ENCODE measurements at places on chromosomes 7 and 10.

GRCh38 chr7:132569884-132570614 is 6.2 kb downstream of the PLXNA4 start:
- DNase-seq, result peak; percentile 19

DNA sequence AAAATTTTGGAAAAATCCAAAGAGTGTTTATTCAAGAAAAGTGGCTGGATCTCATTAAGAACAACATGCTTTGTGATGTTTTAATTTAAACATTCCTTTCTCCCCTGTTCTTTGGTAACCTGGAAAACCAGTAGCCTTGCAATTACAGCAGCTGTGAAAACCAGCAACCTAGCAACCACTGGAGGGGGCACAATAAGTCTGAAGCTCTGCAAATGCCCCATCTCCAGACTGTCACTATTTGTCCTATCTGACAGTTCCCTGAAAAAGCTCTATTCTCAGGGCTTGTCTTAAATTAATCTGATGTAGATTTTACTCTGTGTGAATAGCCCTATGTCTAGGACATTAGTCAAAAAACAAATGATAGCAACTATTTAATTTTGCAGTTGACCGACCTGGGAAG is 137.6 kb upstream of the THSD7A start:
- no peak for DNase-seq

DNA sequence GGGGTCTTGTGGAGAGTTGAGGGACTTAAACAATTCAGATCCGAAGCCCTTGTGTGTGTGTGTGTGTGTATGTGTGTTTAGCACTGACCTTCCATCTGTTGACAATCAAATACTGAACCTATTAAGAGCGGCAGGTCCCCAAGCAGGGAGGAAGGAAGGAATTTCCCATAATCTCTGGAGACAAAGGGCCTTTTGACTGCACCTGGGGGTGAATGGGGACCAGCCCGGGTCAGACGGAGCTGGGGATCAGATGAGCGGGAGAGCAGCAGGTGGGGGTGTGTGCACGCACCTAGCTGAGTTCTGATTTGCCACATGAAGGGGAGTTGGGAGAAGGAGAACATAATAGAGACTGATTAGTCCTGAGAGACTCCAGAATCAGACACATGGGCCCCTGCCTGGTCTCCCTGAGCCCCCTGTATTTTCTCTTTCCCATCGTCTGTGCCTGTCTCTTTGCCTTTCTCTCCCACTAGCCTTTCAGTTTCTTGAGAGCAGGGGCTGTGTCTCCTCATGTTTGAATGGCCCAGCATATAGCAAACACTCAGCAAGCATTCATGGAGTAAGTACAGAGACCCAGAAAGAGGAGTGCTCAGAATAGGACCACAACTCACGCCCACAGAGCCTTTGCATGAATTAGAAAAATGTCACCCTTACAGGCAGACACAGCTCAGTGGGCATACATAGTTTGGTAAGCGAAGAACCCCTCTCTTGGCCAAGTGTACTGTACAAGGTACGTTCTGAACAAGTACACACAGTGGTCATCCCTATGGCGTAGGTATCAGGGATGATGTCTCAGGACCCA is 288.3 kb upstream of the HABP2 start:
- DNase-seq, result no peak

DNA sequence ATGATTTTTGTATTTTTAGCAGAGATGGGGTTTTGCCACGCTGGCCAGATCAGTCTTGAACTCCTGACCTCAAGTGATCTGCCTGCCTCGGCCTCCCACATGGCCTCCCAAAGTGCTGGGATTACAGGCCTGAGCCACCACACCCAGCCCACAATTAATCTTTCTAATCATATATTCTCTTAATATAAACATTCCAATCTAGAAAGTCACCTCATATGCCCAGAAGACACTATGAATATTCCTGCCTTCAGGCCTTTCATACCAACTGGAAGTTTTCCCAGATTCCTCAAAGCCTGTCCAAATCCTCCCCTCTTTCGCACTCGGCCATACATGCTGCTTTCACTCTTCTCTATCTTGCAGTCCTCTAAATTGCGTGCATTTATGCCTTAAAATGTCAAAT is 32.6 kb downstream of the PDZD8 start:
- DNase-seq, result peak; percentile 88

DNA sequence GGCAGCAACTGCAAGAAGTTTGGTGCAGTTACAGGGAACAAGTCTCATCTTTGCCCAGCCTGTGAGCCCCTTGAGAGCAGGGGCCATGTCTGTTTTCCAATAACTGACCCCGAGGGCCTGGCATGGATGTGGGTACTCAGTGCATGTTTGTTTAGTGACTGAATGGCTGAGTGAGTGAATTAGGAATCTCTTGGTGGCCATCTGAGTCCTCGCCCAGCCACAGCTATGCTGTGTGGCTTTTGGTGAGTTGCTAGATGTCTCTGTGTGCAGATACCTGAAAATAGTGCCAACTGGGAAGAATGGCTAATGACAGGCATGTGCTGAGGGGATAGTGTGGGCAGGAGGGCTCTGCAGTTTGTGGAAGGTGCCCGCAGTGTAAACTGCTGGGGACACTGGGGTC is 54.4 kb upstream of the PCBD1 start:
- no peak for DNase-seq

DNA sequence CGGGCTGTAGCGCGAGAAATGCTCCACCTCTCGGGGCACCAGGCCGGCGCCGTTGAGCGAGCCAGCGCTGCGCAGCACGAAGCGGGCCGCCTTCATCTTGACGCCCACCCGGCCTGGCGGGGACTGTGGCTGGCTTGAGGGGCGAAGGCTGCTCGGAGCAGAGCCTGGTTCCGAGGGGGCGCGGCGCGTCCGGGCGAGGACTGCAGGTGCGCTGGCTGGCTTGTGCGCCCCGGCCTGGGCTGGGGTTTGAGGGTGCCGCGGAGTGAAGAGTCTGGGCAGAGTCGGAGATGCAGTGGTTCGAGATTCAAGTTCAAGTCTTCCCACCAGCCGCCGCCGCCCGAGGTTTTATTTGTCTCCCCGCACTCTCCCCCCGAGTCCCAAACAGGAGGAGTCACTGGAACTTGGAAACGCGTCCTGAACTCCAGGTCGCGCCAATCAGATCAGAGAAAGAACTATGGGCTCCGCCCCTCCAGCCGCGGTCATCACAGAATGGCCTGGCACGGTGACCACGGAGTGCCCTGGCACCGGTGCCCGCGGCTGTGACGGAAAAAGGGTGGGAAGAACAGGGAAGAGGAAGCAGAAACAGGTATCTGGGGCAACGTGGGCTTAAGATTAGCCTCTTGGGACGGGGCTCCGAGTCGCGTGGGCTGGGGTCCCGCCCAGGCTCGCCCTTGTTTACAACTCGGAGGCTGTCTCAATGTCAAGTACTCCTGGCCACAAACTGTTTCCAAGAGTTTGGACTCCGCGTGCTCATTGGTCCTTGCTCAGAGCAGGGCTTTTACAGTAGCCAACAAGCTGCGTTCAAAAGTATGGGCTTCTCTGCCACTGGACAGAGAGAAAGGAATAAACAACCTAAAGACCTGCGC is at the start of gene PDK4:
PDK4 (minus strand) TSS at position 319 of the 866 bp plus-strand sequence; CDS start at position 96, 223 bp downstream.
- peak; percentile 91 for DNase-seq

DNA sequence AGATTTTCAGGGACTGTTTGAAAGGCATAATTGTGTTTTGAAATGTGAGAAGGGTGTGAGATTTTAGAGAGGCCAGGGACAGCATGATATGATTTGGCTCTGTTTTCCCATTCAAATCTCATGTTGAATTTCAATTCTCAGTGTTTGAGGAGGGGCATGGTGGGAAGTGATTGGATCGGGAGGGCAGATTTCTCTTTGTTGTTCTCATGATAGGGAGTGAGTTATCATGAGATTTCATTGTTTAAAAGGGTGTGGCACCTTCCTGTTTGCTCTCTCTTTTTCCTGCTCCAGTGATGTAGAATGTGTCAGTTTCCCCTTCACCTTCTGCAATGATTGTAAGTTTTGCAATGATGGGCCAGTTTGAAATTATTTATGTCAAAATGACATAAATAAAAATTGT is 113.0 kb upstream of the PCDH15 start:
- no peak for DNase-seq

DNA sequence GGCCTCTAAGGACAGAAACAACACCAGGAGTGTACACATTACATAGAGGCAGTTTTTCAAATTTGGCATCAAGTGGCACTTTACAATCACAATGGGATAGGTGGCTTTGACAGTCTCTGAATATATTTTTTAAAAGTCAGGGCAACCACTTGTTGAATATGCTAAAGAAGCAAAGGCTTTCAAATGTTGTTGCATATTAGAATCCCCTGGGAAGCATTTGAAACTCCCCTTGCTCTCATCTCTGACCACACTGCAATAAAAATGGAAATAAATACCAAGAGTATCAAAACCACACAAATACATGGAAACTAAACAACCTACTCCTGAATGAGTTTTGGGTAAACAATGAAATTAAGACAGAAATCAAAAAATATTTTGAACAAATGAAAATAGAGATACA is 106.5 kb upstream of the RAB11FIP2 start:
- DNase-seq, result no peak

DNA sequence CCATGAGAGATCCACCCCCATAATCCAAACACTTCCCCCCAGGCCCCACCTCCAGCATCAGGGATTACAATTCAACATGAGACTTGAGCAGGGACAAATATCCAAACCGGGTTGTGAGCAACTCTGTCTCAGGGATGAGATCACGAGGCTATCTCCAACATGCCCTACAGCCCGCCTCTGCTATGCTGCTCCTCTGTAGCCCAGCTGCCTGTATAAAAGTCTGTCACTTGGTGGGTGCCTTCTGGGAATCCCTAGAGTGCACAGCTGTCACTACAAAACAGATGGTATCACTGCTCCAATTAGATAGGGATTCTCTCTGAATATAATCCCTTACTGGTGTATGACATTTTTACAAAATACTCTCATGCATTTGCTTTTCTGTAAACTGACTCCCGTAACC is 114.9 kb upstream of the NANOS1 start:
- no peak for DNase-seq

GRCh38 chr10:70552586-70552985 is 50.0 kb downstream of the PRF1 start:
- peak; percentile 79 for DNase-seq

DNA sequence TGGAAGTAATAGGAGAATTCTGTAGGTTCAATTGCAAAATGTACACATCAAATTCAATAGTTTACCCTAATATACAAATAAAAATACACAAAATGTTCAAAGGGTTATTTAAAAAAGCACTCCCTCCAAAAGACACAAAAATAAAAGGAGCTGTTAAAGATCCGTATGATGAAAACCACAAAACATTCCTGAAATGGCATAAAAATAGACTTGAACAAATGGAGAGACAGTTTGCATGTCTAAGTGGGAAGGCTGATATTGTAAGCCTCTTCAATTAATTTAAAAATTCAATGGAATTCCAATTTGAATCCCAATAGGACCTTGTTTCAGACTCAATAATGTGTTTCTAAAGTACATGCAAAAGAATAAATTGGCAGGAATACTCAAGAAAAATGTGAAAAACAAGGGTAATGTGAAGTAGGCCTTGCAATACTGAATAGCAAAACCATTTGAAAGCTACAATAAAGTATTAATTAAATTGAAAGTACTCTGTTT is 38.0 kb upstream of the INSYN2A start:
- no peak for DNase-seq

DNA sequence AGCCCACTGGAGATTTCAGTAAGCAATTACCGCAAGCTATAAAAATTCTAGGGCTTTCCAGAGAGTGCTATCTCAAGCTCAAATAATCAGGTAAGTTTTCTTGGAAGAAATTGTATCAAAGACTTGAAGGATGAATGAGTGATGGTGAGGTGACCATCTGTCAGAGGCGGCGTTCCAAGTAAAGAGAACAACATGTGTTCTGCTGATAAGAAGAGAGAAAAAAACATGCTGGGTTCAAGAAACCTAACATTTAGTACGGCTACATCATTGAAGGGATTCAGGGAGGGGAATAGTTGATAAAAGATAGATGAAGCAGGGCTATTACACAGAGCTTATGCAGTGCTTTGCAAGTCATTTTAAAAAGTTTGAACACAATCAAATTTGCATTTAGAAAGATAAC is 100.7 kb downstream of the GNAI1 start:
- no peak for DNase-seq

GRCh38 chr7:74121401-74122249 is 38.0 kb downstream of the LIMK1 start:
- no peak for DNase-seq

DNA sequence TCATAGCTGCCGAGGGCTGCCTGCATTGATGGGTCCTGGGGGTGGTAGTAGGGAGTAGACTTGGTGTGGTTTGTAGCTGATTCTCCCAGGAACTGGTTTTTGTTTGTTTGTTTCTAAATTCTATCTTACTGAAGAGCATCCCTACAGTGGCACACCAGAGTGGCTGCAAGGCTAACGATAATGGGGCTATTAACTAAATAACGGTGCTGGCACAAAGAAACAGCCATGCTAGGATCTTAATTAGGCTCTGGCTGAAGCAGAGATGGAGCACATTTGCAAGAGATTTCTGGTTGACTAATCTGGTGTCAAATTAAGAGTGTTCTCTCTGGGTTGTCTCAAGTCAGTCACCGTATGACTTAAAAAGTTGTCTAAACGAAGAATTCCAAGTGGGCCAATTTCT is 590.0 kb downstream of the NRG3 start:
- no peak for DNase-seq

DNA sequence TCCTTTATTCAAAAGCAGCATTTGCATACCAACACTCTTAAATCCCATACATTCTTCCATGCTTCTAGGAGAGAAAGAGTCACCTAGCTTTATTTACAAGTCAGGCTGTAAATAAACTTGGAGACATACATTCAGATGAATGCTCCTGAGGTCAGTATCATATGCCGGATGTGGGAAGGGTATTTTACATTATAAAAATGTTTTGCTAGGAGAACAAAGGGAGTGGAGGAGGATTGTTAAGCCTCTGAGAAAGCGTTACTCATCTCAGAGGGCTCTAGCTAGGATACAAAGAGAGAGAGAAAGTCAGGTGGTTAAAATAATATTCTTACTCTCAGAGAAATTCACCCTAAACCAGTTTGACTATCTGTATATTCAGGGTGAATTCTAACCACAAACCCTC is 300.9 kb upstream of the NPSR1 start:
- DNase-seq, result no peak

DNA sequence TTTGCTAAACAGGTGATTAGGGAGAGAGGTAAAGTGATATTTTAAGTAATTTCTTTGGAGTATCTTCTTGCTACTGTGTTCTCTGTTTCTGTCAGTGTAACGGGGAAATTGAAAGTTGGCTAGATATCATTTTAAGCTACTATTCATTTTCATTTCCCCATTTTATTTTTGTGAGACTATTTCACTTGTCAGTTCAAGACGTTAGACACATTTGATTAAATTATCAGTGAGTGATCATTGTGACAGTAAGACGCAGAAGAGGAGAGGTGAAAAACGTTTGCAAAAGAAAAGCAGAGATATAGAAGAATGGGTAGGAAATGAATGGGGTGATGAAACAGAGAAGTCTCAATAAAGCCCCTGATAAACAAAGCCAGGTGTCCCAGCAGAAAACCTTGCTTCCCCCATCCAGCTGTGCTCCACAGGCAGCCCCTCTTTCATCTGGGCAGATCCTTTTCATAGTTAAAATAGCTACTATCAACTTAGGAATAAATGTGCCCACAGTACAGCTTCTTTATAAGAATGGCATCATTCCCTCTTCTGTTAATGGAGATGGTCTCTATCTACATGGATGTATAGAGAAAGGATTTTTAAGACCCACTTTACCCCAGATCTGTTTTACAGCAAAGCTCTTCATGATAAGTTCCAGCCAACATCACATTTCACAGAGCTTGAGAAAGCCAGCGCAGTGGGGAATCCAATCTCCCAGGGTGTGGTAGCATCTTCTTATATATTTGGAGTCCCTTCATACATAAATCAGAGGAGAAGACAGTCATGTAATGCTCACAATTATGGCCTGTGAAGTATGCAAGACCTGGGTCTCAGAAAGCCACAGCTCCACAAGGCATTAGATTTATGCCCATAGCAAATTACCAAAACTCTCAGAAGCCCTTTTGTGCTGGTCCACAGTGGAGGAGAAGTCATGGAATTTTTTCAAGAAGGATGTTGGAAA is 138.1 kb upstream of the ITGB1 start:
- peak; percentile 7 for DNase-seq
